ENCODE measurements at places on chromosomes 2 and 18.

DNA sequence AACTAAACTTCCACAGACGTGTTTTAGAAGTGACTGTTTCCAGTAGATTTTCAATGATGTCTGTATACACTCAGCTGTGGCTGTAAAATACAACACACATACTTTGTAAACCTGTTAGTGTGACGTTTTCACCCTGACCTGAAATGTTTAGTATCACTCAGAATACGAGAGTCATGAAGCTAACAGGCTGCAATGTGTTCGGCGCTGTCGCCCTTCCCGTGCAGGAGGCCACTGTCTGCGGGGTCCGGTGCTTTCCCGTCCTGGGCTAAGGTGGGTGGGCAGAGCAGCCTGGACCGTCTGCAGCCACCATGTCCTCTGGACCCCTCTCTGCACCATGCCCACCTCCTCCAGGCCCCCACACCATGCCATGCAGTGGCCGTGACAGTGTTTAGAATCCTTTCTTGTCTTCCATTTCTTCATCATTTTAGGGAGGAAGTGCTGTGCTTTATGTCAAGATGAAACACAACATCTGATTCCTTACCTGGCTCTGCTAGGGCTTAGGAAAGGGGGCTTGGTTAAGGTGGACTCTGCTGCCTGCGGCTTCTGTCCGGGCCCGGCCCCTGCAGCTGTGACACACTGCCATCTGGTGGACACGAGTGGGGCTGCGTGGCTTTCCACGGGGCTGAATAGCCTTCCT, 53.8 kb upstream of the RBM44 start:
- DNase-seq: peak; percentile 67

DNA sequence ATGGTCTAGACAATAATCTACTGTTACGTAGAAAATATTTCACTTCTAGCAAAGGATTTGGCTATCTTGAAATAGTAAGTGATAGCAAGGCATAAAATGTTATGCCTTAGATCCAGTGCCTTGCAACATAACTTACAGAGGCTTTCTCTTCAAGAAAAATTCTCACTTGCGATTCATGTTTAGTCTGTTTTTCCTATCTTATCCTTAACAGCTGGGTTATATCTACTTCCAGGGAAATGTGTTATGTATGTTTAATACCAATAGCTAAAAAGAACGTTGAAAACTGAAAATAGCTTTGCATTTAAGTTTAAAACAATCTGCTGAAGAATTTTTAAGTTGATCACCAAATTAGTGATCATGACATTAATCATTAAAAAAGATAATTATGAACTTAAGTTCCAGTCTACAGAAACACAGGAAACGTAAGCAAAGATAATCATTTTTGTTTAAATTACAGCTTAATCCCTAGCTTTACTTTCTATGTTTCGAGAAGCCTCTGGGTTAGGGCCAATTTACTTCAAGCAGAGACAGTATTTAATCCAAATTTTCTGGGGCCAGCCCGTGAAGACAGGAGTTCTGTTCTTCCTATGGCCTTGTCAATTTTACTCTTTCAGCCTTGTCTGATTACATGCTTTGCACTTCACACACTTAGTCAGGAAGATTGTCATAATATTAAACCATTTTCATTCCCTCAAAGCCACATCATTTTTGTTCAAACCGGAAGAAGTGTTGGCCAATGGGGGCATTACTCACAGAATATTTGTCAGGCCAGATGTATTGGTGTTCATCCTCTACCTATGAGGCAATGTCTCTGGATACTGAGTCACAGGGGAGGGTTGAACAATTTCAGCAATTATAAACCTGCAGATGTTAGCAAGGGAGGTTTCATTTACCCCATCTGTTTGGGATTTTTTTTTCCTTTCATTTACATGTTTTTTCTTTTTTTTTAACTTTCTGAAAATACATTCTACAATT, 1132.9 kb upstream of the ZEB2 start:
- DNase-seq: peak; percentile 64

- no peak for DNase-seq
Observed at GRCh38 chr2:59584958-59585357, 968.5 kb downstream of the BCL11A start.

DNA sequence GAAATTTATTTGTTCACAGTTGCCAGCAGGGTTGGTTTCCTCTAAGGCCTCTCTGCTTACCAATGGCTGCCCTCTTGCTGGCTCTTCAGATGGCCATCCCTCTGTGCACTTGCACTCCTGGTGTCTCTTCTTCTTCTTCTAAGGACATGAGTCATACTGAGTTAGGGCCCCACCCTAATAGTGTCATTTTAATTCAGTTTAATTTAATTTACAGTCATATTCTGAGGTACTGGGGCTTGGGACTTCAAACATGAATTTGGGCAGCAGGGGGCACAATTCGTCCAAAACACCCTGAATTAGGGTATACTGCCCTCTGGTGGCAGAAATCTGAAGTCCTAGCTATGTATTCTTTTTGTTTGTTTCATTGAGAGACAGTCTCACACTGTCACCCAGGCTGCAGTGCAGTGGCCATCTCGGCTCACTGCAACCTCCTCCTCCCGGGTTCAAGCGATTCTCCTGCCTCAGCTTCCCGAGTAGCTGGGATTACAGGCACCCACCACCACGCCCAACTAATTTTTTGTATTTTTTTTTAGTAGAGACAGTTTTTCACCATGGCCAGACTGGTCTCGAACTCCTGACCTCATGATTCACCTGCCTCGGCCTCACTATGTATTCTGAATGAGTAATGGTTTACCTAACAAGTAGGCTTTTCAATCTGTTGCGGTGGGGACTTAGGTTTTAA, 19.8 kb downstream of the SLC4A1AP start:
- DNase-seq: peak; percentile 78

DNA sequence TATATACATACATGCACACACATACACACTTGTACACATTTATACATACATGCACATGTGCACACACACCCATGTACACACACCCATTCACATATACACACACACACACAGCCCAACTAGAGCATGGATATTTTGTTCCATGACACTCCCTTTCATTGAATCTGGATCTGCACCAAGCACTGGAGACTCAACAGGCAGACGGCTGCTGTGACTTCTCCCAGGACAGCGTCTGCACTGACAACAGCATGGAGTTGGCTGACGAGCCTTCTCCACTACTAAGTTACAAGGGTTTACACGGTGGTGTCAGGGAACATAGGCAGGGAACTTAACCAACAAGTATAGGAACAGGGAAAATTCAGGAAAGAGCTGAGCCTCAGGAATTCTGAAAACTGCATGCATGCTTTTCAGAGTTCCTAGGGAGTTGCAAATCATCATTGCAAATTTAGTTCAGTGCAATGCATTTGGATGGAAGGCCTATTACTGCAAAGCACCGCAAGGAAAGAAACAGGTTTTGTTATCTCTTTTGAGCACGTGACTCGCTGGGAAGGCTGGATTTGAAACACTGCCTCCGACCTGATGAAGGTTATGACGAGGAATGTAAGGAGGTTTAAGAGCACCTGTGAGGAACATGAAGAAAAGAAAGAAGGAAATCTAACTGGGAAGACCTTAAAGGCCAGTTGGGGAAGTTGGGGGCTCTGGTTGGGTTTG, 35.9 kb downstream of the TMEM18 start:
- no peak for DNase-seq

DNA sequence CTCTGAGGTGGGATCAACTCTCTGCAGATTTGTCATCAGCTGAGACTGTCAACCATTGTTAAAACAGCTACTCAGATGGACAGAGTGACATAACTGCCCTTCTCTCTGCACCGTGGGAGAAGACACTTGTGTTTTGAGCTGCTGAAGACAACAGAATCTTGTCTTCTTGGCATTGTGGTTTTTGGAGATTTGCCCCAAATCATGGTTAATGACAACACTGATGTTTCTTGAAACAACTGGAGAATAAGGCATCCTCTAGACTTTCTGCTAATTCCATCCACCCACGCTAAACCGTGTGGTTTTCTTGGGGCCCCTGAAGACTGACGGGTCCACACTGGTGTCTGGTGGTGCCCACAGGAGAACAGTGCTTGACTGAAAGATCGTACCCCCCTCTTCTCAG, 39.5 kb downstream of the SH3BP4 start:
- DNase-seq: no peak

DNA sequence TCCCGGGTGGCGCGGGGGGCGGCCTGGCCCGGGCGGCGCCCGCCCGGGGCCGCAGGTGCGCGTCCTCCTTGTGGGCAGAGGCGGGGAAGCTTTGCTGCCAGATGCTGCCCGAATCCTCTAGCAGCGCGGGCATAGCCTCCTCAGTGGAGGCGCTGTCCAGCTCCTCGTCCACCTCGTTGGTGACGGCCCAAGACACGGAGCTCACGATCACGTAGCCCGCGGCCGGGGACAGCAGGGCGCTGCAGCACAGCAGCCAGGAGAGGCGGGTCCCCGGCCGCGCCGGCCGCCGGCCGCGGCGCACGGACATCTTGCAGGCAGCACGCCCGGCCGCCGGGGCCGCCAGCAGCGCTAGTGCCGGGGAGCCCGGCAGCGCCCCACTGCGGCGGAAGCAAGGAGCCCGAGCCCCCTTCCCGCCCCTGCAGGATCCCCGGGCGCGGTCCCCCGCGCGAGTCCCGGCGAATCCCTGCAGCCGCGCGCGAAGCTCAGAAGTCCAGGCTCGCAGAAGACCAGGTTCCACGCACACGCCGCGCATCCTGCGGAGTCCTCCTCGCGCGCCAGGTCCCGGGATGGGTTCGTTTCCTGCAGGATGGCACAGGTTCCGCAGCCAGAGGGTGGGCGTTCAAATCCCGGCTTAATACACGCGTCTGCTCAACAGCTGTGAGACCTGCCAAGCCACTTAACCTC, at the start of gene CREG2:
Gene CREG2 (minus strand): TSS at position 353 of the 684 bp plus-strand sequence. CDS start 46 bp downstream, at position 307.
- peak; percentile 24 for DNase-seq

DNA sequence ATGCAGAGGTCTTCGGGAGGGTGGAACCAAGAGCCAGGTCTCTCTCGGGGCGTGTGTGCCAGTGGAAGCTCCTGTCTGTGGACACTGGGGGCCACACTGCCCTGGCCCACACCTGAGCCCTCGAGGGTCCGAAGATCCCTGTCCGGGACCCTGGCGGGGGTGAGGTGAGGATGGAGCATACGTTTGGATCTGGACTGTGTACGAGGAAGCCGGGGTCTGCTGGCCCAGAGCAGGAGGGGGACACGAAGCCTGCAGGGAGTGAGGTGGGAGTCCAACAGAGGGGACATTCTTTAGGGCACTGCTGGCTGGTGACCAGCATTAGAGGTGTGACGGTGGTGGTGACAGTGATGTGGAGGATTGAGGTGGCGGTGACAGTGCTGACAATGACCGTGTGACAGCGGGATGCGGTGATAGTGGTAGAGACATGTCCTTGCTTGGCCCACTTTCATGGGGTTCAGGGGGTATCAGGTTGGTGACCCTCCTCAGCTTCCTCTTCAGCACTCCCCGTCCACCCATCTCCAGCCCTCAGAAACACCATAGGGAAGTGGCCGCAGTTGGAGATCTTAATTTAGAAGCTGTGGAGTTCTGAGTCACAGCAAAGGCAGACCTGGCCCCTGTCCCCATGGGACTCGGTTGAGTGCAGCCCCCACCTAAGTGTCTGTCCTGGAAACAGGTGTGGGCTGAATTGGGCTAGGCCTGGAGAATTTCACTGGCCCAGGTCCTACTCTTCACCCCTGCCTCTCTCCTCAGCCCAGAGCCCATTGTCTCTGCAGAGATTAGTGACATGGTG, 252.0 kb downstream of the DYSF start:
- DNase-seq: no peak
